ENCODE measurements at places on chromosomes 1 and 21.

- no peak for DNase-seq
Observed at GRCh38 chr1:7358425-7358824, 412.7 kb upstream of the VAMP3 start.

DNA sequence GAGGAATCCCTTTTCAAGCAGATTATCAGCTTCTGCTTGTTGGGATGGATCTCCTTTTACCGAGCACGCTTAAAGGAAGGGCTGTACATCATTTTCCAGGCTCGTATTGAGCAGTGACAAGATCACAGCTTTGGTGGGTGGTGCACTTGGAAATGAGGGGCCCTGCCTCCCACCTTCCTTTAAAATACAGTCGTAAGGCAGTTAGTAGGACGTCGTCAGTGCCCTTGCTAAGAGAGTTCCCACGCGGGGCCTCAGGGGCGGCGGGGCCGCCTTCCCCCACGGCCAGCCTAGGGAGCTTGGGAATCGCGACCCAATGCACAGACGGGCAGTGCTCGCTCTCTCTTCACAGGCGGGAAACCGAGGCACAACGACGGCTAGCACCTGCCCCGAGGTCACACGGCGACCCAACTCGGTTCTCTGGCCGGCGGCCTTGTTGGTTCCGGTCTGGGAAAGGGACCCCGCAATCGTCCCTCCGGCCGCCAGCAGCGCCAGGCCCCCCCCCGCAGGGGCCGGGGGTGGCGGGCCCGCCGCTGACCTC is 58.6 kb downstream of the H3-3A start:
- no peak for DNase-seq

DNA sequence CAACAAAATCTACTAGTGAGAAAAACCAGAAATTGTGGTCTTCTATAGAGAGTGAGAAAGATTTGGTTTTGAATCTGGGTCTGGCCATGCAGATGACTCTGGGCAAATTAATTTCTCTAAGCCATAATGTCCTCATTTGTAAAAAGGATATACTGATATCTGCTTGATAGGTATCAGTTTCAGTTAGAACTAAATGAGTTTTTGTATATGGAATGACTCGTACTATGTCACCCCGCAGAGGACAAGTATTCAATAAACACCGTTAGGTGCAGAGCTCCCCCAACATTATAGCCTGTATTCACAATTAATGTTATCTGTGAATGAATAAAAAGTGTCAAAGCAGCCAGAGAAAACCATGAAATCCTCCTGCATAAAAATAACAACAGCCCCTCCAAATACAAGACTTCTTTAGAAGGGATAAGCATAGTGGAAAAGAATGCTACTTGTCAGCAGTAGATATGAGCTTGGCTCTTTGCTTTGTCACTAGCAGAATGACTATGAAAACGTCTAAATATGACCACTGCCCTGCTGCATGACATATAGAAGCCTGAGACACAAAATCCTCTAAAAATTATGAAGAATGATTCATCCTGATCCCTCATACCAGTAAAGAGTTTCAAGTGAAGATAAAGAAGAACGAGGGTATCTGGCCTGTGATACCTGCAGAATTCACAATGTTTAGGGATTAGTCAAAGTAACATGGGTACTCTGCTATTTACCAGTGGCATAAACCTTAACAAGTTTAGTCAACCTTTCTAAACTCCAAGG is 17.8 kb downstream of the SCAF4 start:
- no peak for DNase-seq

DNA sequence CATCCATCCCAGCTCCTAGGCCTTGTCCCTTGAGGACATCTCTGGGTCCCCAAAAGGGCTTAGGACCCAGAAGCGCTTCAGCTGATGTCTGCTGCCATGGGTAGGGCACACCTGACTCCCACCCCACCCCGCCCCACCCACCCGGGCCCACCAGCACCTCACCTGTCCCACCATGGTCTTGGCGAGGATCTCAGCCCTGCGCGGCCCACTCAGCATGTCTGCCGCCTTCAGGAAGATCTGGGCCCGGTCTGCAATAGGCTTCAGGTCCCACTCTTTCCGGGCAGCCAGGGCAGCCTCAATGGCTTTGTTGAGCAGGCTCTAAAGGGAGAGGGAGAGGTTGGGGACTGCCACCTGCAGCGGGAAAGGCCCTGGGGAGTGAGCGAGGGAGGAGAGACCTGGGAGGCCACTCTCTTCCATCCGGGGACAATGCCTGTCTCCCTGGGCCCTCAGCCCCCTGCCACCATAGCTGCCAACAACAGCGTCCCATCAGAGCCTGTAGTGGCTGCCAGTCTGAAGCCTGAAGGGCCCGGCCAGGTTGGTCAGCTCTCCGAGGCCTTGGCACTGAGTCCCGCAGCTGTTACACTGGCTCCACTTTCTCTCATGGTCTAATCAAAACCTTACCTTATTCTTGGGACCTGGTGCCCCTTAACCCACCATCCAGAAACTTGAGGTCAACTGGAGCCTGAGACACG is 16.9 kb downstream of the ALDH4A1 start:
- DNase-seq: no peak

GRCh38 chr1:1014799-1015681 is 1.7 kb downstream of the ISG15 start:
- DNase-seq: no peak

DNA sequence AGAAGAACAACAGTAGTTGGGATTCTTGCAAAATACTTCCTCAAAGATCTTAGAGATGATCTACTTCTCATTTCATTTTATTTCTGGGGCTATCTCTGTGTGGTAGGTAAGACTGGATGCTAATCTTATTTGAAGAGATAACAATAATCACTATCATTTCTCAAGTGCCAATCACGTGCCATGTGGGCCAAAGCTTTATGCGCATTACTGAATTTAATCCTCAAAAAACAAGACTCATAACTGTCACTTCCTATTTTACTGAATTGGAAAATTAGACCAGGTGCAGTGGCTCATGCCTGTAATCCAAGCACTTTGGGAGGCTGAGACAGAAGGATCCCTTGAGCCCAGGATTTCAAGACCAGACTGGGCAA is 121.7 kb downstream of the KCNN3 start:
- no peak for DNase-seq

DNA sequence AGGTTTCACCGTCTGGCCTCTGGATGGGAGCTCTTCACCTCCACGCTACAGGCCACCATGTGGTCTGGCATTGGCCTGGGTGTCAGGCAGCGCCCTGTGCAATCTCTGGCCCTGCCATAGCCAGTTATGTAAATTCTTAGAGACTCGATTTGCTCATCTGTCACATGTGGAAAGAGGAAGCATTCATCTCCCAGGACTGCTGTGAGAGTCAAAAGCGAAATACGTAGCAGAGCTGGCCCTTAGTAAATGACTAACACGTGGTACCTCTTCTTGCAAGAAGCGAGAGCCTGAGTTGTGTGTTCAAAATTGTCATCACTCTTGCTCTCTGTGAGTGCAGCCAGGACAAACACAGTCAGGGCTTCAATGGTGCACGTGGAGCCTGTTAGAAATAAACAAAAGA is 159.0 kb upstream of the BACE2 start:
- no peak for DNase-seq
